Stimulated activated CD4-positive, alpha-beta T cell treated with anti-CD3 and anti-CD28 coated beads, TNF-alpha, amount 100 ng/mL, for 1 hour (primary cell): ENCODE measurements at places on chromosomes 12 and 14.
A peak's percentile ranks its signal among the peaks of the same experiment; 100 is the strongest.

DNA sequence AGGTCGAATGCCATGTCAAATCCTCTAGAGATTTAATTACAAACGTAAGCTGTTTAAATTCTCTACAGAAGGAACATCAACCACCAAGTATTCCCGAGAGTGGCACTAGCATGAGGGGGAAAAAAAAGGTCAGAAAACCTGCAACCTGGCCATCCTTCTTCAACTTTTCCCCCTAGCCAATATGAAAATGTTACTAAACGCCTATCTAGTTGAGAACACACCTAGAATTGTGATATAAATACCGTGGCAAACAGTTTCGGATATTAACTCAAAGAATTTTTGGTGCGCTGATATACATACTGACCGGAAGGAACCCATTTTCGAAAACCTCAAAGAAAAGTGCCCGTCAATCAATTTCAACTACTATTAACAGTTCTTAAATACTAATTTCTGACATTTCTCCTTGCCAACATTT, 1.8 kb downstream of the HNRNPC start:
- no peak for DNase-seq

GRCh38 chr14:38145142-38145541, 62.6 kb upstream of the SSTR1 start:
- no peak for DNase-seq

- DNase-seq = peak; percentile 19
These were observed 554 bp downstream of the SPPL3 start for GRCh38 chr12:120903412-120904196.

GRCh38 chr14:68995731-68996130, 16.6 kb upstream of the ACTN1 start:
- DNase-seq = no peak

DNA sequence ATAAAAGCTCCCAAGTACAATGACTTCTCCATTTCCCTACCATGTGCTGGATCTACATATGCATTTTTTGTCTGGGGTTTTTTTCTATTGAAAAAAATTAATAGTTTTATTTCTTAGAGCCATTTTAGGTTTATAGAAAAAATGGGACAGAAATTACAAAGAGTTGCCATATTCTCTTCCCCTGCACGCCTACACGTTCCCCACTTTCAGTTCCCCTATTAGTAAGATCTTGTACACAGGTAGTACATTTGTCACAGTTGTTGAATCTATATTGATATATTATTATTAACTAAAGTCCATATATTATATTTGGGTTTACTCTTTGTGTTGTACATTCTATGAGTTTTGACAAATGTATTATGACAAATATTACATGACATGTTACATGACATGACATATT, 35.7 kb downstream of the SIX6 start:
- DNase-seq = no peak

- DNase-seq = no peak
These were observed 10.9 kb upstream of the IL26 start for GRCh38 chr12:68236421-68237059.

DNA sequence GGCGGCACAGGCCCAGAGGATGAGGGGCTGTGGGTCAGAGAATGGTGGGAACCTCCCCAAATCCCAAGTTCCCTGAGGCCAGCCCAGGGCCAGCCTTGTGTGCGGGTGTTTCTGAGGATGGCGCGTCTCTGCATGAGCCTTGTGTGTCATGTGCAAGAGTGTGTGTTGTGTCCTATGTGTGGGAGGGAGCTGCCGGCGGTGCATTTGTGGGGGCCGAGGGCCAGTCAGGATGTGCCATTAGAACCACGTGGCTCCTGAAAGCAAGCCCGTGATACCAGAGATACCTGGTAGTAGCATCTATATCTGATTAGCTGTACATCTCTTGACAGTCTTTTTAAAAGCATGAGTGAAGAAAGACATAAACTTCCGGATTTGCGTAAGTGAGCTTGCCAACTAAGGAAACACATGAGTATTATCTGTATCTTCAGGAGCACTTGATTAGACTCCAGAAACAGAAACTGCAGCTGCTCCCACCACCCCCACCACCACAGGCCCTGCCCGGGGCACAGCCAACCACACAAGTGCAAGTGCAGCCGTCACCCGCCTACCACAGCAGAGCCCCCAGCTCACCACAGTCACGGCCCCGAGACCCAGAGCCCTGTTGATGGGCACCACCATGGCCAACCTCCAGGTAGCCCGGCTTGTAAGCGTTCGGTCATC, 19.2 kb downstream of the DDX51 start:
- no peak for DNase-seq

DNA sequence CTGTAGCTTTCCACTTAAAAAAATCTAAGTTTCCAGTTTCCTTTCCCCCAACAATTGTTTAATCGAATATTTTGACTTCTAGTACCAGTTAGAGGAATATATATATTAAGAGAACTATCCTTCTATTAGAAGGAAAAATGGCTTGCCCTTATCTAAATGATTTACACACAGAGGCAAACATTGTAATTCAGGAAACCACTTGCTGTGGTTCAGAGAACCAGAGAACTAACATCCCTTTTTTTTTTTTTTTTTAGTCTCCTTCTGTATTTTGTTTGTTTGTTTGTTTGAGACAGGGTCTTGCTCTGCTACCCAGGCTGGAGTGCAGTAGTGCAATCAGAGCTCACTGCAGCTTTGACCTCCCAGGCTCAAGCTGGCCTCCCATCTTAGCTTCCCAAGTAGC, 746.6 kb downstream of the VRK1 start:
- no peak for DNase-seq

DNA sequence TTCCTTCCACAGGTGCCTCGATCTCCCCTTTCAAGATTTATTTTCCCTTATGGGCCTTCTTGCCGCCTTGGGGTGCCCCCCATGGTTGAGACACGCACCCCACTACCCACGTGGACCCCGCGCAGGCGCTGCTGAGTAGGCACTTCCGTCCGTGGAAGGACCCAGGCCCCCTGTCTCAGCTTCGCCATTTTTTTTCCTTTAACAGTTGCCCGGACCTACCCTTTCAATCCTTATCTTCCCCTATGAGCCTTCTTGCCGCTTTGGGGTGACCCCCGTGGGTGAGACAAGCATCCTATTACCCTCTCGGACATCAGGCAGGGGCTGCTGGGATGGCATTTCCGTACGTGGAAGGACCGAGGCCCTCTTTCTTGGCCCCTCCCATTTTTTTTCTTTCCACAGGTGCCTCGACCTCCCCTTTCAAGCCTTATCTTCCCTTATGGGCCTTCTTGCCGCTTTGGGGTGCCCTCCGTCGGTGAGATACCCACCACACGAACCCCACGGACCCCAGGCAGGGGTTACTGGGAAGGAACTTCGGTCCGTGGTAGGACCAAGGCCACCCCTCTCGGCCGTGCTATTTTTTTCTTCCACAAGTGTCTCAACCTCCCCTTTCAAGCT, 268.2 kb downstream of the ALG10 start:
- DNase-seq = no peak

GRCh38 chr12:57118711-57119271, 7.6 kb upstream of the STAT6 start:
- DNase-seq = no peak

GRCh38 chr12:62873826-62874448, 61.0 kb downstream of the PPM1H start:
- no peak for DNase-seq

GRCh38 chr12:12217018-12217359, 49.9 kb downstream of the LRP6 start:
- DNase-seq = no peak

DNA sequence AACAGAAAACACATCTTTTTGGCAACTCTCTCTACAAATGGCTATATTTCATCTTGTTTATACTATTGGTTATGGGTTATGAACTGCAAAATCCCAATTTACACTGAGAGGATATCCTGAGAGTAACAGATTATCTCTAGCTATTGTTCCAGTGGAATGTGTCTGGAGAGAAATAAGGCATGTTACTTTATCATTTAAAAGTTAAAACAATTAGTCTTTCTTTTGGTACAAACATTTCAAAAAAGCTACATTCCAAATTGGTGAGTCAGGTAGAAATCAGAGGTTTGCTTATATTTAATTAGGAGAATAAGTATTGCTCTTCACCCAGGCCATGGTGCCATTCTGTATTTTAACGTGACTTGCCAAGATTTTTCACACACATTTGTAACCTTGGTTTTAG, 411.6 kb downstream of the CCER1 start:
- DNase-seq = no peak

DNA sequence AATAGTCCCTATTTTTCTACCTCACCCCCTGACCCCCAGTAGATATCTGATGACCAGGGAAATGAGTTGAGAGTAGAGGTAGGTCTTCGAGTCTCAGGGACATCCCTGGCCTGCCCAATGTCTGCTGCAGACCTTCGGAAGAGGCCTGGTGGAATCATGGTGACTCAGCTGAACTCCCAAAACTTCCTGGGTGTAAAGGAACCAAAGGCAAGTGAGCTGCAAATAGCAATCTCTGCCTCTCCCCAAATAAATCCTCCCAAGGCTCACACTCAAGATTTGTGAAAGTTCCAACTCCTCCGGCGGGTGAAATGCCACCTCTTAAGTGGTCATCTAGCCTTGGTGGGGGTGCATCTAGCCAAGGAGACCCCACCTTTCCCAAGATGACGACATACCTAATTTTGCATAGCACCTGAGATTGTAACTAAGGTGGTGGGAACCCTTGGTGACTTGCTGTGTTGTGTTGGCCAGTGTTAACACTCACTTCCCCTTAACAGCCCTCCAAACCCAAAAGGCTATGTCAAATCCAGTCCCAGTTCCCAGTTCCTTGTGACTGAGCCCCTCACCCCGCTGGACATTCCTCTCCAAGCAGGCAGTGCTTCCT, 6.3 kb downstream of the ZFP36L1 start:
- DNase-seq = no peak

DNA sequence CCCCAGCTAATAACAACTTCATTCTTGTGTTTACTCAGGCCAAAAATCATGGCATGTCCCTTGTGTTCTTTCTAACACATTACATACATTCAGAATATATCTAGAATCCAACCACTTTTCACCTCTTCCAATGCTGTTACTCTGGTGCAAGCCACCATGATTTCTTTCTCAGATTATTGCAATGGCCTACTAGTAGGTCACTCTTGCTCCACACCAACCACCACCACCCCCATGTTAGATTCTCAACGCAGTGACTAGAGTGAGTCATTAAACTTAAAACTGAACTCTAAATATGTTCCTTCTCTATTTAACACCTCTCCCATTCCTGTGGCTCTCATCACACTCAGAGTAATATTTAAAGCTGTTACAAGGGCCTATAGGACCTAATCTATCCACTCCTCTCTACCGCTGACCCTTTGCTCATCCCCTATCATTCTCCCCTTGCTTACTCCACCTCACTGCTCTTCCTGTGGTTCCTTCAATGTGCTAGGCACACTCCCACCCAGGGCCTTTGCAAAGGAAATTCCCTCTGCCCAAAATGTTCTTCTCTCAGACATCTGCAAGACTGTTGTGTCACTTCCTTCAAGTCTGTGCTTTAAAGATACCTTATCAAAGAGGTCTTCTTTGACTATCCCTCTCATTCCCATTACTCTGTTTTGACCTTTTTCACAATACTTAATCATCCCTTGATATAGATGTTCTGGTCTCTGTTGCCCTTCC, 6.6 kb downstream of the RTN1 start:
- DNase-seq = no peak

DNA sequence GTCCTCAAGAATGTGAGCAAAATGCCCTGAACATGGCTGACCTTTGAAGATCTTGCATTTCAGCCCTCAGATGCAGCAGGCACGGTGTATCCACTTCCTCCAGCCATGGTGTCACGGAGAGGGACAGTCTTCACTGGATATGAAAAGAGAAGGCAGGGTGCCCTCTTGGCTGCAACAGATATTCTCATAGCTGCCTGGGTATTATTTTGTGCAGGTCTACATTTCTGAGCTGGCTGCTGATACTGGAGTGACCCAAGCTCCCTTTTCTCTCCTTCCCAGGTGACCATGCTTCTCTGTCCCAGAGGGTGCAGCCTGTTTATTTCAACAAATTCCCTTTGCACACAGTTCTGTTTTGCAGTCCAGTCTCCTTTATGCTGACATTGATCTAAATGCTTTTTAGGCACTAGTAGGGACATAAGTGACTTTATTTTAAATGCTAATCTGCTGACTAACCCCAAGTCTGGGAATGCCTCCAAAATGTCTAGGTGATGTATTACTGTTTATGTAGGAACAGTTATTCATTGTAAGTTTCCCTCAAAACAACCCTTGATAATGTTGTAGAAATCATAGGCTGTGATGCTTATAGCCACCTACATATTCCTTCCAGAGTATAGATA, 17.4 kb upstream of the PYGL start:
- no peak for DNase-seq

- DNase-seq = no peak
These were observed 343.7 kb upstream of the FKBP4 start for GRCh38 chr12:2451025-2451424.

- no peak for DNase-seq
These were observed 111.6 kb downstream of the BTG1 start for GRCh38 chr12:92034083-92034482.

GRCh38 chr14:70093156-70093555, 95.6 kb downstream of the SLC8A3 start:
- DNase-seq = no peak

DNA sequence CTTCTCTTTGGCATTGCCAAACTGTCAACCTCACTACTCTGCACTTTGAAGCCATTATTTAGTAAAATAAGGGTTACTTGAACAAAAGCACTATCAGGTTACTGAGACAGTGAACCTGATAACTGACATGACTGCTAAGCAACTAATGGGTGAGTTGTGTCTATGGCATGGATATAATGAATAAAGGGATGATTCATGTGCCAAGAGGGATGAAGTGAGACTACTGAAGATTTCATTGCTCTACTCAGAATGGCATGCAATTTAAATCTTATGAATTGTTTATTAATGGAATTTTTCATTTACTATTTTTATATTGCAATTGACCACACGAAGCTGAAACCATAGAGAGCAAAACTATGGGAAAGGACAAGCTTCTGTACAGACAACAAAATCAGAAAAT, 74.4 kb downstream of the CEP128 start:
- no peak for DNase-seq

- DNase-seq = no peak
These were observed 166.8 kb upstream of the PLEKHG7 start for GRCh38 chr12:92535961-92536360.

DNA sequence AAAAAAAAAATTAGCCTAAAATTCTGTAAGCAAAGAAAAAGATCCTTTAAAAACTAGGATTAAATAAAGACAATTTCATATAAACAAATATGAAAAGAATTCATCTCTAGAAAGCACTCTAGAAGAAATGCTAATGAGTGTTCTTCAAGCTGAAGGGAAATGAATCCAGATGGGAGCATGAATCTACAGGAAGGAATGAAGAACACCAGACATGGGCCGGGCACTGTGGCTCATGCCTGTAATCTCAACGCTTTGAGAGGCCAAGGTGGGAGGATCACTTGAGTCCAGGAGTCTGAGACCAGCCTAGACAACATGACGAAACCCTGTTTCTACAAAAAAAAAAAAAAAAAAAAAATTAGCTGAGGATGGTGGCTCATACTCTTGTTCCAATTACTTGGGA, 297.2 kb downstream of the FBXL14 start:
- no peak for DNase-seq

GRCh38 chr14:72781561-72782508, 112.1 kb downstream of the DPF3 start:
- DNase-seq = no peak

DNA sequence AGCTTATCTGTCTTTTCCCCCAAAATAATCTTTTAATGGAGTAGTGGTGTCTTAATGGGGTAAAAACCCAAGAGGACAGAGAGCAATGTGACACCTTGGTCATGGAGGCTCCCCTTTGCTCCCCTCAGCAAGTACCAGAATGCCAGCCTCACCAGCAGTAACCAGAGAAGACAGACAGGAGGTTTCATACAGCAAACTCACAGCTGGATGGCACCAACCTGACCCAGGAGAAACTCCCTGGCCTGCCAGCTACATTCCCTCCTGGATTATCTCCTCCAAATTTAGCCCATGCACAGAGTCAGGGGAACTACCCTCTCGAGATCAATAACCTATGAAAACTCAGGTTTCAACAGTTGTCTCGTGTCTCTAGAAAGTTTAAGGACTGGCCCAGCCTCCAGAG, 15.9 kb downstream of the BHLHE41 start:
- DNase-seq = no peak
